ENCODE measurements at places on chromosomes 2 and 18.
A peak's percentile ranks its signal among the peaks of the same experiment; 100 is the strongest.

- peak; percentile 58 for DNase-seq
These were observed 21.9 kb downstream of the MRPL35 start for GRCh38 chr2:86221066-86221684.

- no peak for DNase-seq
These were observed 289.4 kb downstream of the CMPK2 start for GRCh38 chr2:6576302-6576701.

DNA sequence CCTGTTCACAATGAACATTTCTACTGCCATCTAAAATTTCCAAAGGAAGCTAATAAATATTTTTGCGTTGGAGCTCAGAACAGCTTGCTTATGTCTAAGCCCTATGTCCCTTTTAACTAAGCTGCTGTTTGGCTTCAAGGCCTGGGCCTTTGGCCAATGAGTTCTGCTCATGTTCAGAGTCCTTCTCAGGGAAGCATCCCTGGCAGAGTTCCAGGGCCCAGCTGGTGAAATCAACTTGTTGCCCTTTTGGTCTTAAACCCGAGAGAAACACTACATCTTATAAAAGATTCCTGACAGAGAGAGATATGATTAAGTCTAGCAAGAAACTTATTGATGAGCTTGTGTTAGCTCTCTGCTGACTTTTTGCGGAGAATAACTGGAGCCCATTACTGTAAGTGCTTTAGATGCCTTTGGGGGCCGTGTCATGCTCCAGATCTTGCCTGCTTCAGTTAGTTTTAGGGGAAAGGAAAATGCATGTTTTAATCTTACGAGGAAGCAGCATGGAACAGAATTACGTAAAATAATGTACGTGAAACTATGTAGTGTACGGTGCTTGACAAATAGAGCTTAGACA lies 102.5 kb upstream of the NOSTRIN start:
- DNase-seq: no peak

DNA sequence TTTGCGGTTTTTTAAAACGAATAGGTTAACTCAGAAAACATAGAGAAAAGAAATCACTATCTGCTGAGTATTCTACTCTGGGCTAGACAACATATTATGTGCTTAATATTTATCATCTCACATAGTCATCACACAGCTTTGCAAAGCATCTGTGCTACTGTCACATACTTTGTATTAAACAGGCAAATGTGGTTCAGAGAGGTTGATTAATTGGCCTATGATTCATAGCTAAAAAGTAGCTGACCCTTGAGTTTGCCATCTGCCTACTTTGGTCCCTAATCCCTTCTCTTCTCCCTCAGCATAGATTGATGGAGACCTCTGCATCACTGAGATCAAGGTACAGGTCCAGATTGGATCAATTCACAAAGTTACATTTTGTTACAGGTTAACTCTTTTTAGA lies 21.4 kb downstream of the ANKRD30B start:
- no peak for DNase-seq

GRCh38 chr2:18271370-18272147 lies 288.9 kb downstream of the RDH14 start:
- no peak for DNase-seq

- DNase-seq: no peak
These were observed 78.6 kb downstream of the ZNF519 start for GRCh38 chr18:14053661-14054060.

- peak; percentile 41 for DNase-seq
These were observed 108.2 kb upstream of the CAPN13 start for GRCh38 chr2:30915486-30915885.

GRCh38 chr2:240819126-240819857 lies 727 bp downstream of the KIF1A start:
- DNase-seq: peak; percentile 60

GRCh38 chr2:162688403-162688802 lies 150.2 kb downstream of the KCNH7 start:
- no peak for DNase-seq

DNA sequence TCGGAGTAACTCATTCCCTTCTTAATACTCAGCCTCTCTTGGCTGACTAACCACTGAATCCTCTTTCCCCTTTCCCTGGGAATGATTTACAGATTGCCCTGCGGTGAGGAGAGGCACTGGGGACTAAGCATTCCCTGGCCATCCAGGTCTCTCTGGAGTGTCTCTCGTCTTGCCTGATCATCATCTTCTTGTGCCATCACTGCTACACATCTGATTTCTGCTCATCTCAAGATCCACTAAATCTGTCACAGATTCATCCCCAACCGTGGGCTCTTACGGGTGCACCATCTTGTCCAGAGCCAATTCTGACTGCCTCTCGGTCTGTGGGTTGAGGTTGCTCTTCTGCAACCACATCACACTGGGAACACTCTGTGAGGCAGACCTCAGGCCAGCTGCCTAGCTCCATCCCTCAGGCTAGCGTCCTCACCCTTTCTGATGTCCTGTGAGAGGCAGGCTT lies 12.0 kb downstream of the SFTPB start:
- DNase-seq: no peak

DNA sequence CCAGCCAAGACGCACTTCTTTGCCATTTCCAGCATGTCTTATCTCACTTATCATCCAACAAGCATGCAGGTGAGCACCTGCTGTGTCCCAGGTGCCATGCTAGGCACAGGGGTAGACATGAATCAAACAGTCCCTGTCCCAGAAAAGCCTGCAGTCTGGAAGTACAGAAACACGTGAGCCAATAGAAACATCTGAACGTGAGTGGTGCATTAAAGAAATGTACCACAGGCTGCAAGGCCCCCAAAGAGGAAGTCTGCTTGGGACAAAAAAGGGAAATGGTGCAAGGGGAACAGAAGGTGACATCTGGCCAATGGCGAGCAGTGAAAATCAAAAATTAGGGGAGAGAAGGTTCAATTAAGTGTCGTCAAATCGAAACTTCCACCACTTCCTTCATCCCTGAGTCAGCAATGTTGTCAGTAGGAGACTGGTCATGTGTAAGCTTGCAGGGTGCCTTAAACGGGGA lies 17.6 kb upstream of the TMEM247 start:
- no peak for DNase-seq

GRCh38 chr2:234029150-234029733 lies 21.3 kb upstream of the SPP2 start:
- DNase-seq: no peak

GRCh38 chr18:46859855-46860254 lies 57.5 kb downstream of the PIAS2 start:
- DNase-seq: no peak

- no peak for DNase-seq
These were observed 90.5 kb upstream of the MAPK4 start for GRCh38 chr18:50469380-50469781.

GRCh38 chr18:13272416-13272815 lies 53.9 kb downstream of the LDLRAD4 start:
- no peak for DNase-seq

- DNase-seq: no peak
These were observed 578.6 kb upstream of the CHAC2 start for GRCh38 chr2:53188851-53189510.

- DNase-seq: no peak
These were observed 25.9 kb upstream of the IMPA2 start for GRCh38 chr18:11955239-11956029.

DNA sequence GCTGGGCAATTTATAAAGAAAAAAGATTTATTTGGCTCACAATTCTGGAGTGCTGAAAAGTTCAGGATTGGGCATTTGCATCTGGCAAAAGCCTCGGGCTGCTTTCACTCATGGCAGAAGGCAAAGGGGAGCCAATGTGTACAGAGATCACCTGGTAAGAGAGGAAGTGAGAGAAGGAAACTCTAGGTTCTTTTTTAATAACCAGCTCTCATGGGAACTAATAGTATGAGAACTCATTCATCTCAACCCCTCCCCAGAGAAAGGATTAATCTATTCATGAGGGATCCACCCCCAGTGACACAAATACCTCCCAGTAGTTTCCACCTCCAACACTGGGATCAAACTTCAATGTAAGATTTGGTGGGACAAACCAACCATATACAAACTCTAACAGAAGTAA lies 129.0 kb downstream of the EVA1A start:
- no peak for DNase-seq

GRCh38 chr2:161370981-161371380 lies 45.1 kb upstream of the TBR1 start:
- DNase-seq: no peak

GRCh38 chr18:63795606-63796005 lies 20.4 kb downstream of the SERPINB7 start:
- DNase-seq: no peak

GRCh38 chr2:183063083-183063482 lies 15.5 kb upstream of the DUSP19 start:
- no peak for DNase-seq

GRCh38 chr2:19664646-19665045 lies 237.1 kb downstream of the TTC32 start:
- no peak for DNase-seq

GRCh38 chr2:159017837-159018236 lies 49.4 kb downstream of the TANC1 start:
- DNase-seq: no peak

GRCh38 chr2:10524851-10525572 lies 76.9 kb upstream of the ODC1 start:
- no peak for DNase-seq

DNA sequence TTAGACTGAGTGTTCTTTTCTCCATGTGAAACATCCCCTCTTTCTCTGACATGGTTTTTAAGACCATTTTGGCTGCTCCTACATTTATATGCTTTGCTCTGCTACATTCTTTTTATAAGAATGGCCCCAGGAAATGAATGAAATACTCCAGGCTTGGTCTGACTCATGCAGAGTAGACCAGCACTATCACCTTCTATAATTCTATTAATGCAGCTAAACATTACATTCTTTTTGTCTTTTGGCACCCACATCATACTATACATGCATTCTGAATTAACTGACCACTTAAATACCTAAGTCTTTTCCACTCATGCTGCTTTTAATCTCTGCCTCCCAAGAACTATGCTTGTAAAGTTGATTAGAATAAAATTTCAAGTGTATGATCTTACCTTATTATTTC lies 94.1 kb downstream of the AAK1 start:
- DNase-seq: no peak

DNA sequence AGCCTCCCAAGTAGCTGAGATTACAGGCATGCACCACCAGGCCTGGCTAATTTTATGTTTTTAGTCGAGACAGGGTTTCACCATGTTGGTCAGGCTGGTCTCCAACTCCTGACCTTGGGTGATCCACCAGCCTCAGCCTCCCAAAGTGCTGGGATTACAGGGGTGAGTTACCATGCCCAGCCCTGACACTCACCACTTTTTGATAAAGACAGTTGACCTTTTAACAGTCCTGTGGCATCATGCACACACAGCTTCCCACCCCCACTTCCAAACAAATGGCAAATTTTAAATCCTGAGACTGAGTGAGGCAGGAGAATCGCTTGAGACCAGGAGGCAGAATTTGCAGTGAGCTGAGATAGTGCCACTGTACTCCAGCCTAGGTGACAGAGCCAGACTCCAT lies 6.2 kb upstream of the DNAJB2 start:
- no peak for DNase-seq

- DNase-seq: no peak
These were observed 426.5 kb downstream of the SLC4A3 start for GRCh38 chr2:220053919-220054318.

DNA sequence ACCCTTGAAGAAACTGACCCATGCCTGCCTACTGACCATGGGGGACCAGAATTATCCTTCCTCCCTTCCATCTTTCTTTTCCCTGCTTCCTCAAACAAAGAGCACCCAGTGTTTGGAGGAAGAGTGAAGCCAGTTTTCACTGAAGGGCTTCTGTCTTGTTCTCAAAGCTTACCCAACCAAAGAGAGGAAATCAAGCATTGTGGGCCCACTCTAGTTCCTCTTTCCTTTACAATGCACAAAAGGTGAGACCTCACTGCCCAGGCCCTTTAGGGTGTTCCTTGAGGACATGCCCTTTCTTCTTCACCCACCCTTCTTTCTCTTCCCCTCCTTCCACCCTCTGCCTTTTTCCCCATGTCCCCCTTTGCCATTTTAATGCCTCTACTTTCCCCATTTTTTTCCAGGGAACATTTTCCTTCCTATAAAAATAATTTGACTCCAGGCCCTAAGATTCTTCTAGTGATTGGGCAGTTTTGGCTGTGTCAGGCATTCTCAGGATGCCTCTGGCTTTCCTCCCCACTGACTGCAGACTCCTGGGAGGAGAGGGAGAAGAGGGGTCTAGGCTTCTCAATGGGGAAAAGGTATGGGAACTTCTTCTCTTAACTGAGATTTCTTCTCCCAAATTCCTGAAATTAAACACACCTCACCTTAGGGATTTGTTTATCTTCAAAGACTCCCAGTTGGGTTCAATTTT lies 126.6 kb upstream of the RMDN2 start:
- DNase-seq: no peak

- DNase-seq: no peak
These were observed 7.5 kb upstream of the MCFD2 start for GRCh38 chr2:46923041-46923528.

DNA sequence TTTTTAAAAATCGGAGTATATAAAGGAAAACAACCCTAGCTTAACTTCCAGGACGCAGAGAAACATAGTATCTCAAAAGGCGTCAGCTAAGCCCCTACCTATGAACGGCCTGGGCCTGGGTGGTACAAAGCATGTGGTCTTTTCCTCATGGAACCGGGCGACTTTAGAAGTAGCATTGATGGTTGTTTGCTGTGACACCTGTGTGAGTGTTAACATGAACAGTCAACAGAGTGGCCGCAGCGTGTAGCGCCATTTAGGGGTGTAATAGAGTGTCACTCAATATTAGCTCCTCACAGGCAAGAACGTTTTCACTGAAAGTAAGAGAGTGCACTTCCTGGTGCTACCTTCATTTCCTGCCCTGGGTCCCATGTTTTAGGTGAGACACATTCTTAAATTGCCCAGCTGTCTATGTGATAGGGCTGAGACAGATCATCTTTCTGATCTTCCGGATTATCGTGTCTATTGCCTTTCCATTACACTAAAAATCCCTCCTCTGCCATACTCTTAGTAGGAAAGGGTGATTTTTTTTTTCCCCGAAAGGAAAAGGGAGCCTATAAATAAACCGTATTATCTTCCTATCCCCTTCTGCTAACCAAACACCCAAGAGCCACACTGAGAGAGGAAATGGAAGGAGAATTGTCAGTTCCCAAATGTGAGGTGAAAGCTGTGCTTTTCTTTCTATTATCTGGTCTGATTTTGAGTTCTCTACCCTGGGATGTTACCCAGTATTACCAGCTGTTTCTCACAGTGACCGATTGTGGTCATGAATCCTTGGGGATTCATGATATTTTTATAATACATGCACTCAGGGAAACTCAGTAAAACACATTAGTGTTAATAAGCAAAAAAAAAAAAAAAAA lies 1.3 kb downstream of the GORASP2 start:
- DNase-seq: no peak

- DNase-seq: no peak
These were observed 21.4 kb upstream of the HAAO start for GRCh38 chr2:42813763-42814162.

DNA sequence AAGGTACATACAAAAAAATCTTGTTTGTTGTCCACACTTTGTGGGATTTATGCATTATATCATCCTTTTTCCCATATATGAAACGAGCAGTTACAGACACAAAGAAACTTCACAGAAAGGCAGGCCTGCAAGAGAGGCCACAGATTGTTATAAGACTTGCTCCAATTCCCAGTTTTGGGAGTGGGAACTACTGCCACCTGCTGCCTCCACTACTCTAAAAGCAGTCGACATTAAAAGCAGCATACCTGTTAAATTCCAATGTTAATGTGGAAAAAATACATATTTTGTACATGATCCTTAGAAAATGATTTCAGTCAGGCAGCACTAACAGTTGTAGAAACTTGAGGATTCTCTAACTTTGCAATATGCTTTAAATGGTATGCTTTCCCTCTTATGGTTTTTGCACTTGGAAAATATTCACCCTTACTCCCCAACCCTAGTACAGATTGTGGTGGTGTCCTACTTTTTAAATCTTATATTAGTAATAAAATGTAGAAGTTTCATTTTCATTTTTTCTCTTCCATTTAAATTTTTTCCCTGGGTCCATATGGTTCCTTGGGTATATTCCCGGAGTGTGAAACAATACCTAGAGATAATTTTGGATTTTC lies 37.9 kb downstream of the SLC38A11 start:
- peak; percentile 18 for DNase-seq

Data from nephron progenitor cell (in vitro differentiated cells).